ENCODE measurements at places on chromosomes 13 and 19. TPM values are rescaled to one million over a fixed set of nuclear protein-coding genes. Genes with fewer than 3 reads are reported as not detected.

- no peak for DNase-seq
These were observed 51.3 kb downstream of the WDR87 start for GRCh38 chr19:37855098-37855497.

DNA sequence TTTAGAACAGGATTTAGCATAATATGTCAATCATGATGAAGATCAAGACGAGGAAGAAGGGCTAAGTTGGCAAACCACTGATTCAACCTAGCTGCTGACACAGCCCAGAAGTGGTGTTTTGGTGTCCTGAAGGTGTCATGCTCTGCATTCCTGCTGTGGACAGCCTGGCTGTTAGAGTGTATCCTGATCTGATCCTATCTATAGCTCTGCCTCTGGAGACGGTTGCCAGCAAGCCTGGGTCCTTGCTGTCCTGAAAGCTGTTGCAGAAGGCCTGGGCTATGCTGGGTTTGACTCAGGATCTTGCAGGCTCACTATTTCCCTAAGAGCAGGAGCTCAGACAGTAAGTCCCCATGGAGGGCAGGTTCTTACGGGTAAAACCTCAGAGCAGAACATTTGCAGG lies 416.4 kb downstream of the TSHZ3 start:
- no peak for DNase-seq

- DNase-seq: no peak
These were observed 2800.4 kb downstream of the PCDH9 start for GRCh38 chr13:64429691-64430090.

GRCh38 chr13:33080972-33081590 lies 64.9 kb downstream of the KL start:
- no peak for DNase-seq

- no peak for DNase-seq
These were observed 1.5 kb downstream of the NDFIP2 start for GRCh38 chr13:79482281-79482970.

GRCh38 chr19:35563207-35563829 lies at the start of gene ATP4A:
Gene ATP4A (minus strand): TSS chr19:35563658. CDS start chr19:35563629, 29 bp downstream.
- DNase-seq: no peak

- no peak for DNase-seq
These were observed 4.0 kb downstream of the ERF start for GRCh38 chr19:42250666-42251531.

DNA sequence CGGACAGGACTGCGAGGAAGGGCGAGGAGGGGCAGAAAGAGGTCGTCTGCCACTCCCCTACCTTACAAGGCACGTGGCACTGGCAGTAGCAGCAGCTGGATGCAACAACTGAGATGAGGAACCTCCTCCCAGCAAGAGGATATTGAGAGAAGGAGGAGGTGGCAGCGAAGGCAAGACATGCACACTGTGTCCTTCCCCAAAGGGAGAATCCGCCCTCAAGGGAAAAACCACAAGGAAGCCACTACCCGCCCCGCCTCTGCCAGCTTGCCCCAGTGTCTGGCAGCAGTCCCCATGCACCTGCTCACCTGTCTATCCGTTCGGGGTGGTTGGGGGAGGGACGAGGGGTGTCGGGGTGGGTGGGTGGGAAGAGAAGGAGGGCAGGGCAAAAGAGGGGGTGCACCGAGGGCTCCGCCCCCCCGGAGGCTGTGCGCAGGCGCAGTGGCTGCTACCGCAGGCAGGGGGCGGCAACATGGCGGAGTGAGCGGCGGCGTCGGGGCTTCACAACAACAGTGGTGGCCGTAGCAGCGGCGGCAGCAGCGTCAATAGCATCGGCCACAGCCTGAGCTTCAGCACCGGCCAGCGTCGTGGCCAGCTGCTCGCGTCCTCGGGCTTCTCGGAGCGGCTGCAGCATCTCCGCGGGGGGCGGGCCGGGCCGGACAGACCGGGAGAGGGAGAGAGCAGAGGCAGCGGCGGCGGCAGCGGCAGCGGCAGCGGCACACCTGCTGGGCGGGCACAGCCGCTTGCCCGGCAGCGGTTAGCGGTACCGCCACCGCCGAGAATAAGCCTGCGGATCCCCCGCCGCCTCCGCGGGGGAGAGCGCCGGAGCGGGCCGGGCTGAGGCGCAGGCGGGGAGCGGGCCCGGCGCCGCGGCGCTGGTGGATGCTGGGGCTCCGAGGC lies at the start of gene NBEA:
Gene NBEA, plus strand, starts transcription at position 436 of the 897 bp plus-strand sequence. CDS start 551 bp downstream, outside the sequence.
- DNase-seq: peak; percentile 59

- DNase-seq: peak; percentile 80
These were observed 106.8 kb downstream of the STOML3 start for GRCh38 chr13:38883783-38884182.

DNA sequence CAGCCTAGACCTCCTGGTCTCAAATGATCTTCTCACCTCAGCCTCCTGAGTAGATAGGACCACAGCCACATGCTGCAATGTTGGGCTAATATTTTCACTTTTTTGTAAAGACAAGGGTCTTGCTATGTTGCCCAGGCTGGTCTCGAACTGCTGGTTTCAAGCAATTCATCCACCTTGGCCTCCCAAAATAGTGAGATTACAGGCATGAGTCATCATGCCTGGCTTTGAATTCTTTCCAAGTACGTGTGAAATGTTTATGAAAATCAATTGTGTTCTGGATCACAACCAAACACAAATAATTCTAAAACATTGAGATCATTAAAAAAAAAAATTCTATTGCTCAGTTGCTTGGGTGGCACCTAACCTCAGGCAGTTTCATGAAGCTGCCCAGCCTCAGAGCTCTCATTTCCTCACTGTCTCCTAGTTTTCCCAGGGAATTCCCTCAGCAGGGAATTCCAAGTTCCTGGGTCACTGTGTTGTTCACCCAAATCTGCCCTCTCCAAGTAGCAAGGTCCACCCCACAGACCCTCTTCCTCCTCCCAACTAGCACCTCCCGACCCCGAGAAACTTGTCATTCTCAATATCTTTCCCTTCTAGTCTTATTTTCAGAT lies 44.8 kb downstream of the ING1 start:
- no peak for DNase-seq

GRCh38 chr19:40693150-40693788 lies 2.8 kb upstream of the NUMBL start:
- DNase-seq: no peak

DNA sequence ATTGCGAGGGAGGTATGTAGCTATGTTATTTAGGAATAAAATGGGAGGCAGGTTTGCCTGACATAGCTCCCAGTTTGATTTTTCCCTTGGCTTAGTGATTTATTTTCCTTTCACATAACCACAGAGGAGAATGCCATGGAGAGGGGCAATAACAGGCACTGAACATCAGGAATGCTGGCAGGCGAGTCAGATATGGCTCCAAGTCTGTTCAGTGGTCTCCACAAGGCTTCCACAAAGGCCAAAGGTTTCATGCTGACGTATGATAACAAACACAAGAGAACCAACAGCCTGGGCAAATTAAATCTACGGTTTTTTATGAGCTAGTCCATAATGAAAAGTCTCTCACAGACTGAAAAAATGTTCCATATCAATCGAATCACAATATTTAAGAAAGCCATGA lies 66.7 kb downstream of the SUCLA2 start:
- no peak for DNase-seq

- DNase-seq: peak; percentile 10
These were observed 21.8 kb downstream of the RFXAP start for GRCh38 chr13:36840718-36841250.

DNA sequence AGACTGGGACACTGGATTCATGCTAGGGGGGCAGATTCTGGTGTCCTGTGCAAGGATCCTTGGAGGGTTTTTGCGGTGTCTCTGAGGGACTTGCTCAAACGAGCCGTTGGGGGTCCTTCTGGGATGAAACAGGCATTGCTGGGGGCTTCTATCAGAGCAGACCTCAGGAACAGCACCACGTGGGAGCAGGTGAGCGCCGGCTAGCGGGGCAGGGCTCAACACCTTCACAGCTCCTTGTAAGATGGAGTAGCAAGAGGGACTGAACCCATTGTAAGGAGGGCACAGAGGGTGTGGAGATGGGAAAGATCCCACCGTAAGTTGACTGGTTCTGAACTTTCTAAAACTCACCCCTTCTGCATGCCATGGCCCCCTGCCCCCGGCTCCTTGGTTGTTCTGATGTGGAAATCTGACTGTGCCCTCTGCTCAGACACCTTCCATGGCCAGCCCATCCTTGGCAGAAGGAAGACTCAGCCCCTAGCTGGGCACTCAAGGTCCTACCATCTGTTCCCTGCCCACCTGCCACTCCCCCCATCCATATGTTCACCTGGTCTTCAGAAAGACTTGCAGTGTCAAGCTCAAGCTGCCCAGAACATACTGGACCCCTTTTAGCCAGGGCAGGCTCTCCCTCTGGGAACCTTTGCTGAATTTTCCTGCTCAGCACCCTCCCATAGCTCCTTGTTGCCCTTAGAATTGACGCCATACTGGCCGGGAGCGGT lies 1.2 kb downstream of the SLC27A1 start:
- no peak for DNase-seq

- no peak for DNase-seq
These were observed 579 bp downstream of the CPT1C start for GRCh38 chr19:49691243-49692146.

GRCh38 chr13:27927444-27928352 lies 7.9 kb downstream of the PDX1 start:
- no peak for DNase-seq

DNA sequence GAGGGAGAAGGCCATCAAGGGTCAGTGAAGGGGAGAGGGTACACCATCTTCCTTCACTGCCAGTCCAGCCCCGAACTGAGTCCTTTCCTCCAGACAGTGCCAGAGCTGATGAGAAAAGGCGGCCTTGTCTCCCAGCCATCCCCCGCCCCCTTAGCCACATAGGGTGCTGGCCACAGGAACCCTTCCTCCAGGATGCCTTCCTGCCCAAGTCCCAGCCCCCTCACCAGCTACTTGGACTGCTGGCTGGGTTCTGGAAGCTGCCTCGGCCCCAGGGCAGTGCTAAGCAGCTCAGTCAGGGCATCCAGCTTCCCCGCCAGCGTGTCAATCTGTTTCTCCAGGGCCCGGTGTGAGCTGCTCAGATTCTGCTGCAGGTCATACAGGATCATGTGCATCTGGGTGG lies 12.6 kb upstream of the SMG9 start:
- DNase-seq: no peak

GRCh38 chr19:15633082-15633835 lies 7.4 kb upstream of the CYP4F3 start:
- no peak for DNase-seq

DNA sequence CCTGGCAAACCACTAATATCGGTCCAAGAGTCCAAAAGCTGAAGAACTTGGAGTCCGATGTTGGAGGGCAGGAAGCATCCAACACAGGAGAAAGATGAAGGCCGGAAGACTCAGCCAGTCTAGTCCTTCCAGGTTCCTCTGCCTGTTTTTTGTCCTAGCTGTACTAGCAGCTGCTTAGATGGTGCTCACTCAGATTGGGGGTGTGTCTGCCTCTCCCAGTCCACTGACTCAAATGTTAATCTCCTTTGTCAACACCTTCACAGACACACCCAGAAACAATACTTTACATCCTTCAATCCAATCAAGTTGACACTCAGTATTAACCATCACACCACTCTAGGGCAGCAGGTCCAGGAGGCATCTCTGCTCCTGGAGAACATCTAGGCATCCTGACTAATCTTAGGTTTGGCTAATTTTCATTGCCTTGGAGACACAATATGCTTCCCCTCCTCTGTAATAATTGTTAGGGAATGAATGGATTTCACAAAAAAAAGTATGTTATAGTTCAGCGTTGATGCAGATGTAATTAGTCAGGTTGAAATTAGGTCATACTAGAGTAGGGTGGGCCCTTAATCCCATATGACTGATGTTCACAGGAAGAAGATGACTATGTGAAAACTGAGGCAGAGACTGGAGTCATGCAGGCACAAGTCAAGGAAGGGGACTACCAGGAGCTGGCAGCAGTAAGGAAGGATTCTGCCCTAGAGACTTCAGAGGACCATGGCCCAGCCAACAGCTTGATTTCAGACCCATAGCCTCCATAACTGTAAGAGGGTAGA lies 183.4 kb downstream of the RBM26 start:
- no peak for DNase-seq

DNA sequence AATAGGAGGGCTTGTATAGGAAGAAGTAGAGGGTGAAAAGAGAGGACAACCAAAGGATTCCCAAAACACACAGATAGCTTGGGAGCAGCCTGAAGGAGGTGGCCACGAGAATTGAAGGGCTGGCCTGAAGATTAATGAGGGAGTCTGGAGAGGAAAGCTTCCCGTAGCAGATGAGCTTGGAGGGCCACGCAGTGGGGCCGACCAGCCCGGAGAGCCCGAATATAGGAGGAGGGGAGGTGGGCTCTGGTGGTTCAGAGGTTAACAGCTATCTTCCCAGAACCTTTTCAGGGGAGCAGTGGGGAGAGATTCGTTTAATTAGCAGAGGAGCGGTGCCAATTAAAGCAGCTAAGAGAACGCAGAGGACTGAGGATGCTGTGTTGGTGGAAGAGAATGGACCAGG lies 154.9 kb downstream of the STK24 start:
- DNase-seq: no peak

GRCh38 chr13:107141767-107142166 lies 573.8 kb upstream of the ARGLU1 start:
- DNase-seq: no peak

GRCh38 chr19:32691952-32692726 lies 518 bp downstream of the NUDT19 start:
- peak; percentile 76 for DNase-seq

DNA sequence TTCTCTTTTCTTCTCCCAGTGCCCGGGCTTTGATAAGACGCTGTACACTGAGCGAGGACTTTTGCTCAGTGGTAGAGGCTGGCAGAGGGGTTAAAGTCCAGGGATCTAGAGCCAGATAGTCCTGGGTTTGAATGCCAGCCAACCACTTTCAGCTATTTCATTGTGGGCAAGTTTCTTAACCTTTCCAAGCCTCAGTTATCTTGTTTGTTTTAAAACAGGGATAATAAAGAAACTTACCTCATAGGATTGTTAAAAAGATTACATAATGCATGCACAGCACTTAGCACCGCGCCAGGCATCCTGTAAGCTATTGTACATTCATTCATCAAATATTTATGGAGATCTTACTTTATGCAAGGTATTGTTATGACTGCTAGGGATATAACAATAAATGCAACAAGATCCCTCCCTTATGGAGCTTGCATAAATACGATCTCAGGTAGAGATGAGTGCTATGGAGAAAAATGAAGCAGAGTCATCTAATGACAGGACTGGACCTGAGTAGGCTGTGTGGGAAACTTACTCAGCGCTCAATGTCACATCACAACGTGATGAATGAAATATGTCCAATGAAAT lies 70.8 kb downstream of the LNX2 start:
- DNase-seq: no peak

The CABP5 gene
- total RNA-seq: not detected

The CALR3 gene
- total RNA-seq: not detected

The ERICH4 gene
- total RNA-seq: not detected

The ZNF610 gene
- total RNA-seq: 2.2 TPM

The EXOC3L2 gene
- total RNA-seq: not detected

The GCDH gene
- total RNA-seq: 66.1 TPM

The PSG1 gene
- not detected for total RNA-seq

The AZU1 gene
- not detected for total RNA-seq

The ZNF808 gene
- 7.0 TPM for total RNA-seq

All from Caki2 (cell line).